ENCODE measurements at places on chromosomes 5 and 9.

GRCh38 chr9:120561709-120562108 is 18.3 kb downstream of the CDK5RAP2 start:
- no peak for DNase-seq

DNA sequence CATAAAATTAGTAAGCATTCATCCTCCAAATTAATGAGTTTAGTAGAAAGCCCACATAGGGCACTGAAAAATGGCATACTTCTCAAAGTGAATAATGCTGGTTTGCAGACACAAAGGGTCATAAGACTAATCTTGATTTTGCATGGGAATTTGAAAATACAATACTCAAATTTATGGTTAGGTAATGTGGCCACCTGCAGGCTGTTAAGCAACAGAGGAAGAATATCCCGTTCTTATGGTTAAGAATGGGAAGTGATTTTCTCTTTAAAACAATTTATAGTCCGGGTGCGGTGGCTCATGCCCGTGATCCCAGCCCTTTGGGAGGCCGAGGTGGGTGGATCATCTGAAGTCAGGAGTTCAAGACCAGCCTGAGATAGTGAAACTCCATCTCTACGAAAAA is 9.4 kb upstream of the PLCXD3 start:
- no peak for DNase-seq

GRCh38 chr5:15001517-15001916 is 129.9 kb upstream of the ANKH start:
- no peak for DNase-seq

DNA sequence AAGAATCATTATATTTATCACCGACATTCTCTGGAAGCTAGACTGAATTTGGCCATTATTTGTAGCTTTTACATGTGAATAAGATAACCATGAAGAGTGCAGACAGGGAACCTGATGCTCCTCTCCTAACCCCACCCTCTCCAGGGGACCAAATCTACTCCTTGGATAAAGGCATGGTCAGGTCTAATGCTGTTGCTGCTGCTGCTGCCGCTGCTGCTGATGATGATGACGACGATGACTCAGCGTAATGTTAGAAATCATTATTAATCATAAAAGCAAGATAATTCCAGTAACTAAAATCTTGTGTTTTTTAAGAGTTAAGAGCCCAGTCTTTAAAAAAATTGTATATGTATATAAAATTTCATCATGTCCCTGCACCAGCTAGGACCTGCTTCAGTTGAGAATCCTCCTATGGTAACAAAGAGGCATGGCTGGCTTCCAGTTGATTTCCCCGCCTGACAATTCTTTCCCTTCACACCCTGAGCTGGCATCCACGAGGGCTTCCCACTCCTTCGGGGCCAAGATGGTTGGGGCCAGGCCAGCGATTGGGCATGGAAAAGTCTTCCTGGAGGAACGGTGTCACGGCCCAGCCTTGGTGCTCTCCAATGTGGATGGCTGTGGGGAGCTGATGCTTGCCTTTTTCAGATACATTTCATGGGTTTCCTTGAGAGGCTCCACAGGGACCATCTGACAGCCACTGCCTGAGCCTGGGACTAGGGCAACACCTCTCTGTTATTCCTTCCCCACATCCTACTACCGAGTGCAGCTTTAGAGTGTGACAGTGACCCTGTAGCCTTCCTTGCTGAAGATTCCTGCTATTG is 400.0 kb downstream of the CTNND2 start:
- DNase-seq, result no peak

DNA sequence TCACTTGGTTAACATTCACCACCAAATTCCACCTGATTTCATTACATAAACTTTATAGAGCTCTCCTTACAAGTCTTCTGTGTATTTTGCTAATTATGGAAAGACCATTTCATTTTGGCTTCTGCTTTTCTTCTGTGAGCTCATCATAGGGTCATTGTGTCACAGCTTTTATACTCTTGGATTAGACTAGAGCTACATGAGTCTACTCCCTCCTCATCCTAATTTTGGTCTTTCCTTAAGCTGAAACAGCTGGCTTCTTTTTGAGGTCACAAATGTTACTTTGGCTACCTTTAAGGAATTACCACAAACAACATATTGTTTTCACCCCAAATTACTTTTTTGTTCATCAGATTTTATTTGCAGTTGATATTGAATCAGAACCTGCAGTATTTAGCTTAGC is 103.0 kb downstream of the NPR3 start:
- DNase-seq, result no peak

- DNase-seq, result no peak
These were observed 39.6 kb downstream of the AGTPBP1 start for GRCh38 chr9:85702191-85702590.

GRCh38 chr5:95283761-95284571 is 928 bp downstream of the MCTP1 start:
- DNase-seq, result no peak

DNA sequence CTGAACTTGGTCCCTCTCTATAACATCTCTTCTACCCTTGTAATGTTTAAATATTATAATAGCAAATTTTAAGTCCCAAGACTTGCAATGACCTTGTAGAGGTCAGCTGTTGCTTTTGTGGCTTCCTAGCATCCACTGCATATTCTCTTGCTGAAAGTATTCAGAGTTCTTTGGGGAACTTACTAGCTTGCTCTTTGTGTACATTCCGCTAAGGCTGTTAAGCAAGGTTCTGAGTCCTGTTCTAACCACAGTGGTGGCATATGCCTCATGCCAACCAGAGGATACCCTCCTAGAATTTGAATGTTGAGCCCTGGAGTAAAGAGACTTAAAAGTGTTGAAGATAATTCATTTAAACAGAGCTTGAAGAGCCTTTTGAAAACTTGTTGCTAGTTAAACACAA is 570.9 kb downstream of the TLE1 start:
- no peak for DNase-seq

DNA sequence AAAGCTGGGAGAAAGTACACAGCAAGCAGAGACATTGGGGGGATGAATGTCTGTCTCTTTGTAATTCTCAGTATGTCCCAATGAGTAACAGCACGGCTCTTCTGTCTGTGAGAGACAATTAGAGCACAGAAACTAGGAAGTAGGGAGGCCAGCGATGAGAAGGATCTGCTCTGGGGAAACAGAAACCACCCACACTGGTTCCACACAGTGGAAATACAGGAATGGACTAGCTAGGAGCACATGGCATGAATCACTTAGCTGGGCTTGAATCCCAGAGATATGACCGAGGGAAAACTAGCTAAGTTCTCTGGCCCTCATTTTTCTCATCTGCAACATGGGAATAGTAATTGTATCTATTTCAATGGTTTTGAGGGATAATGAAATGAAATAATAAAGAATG is 895.9 kb downstream of the TLE4 start:
- no peak for DNase-seq

DNA sequence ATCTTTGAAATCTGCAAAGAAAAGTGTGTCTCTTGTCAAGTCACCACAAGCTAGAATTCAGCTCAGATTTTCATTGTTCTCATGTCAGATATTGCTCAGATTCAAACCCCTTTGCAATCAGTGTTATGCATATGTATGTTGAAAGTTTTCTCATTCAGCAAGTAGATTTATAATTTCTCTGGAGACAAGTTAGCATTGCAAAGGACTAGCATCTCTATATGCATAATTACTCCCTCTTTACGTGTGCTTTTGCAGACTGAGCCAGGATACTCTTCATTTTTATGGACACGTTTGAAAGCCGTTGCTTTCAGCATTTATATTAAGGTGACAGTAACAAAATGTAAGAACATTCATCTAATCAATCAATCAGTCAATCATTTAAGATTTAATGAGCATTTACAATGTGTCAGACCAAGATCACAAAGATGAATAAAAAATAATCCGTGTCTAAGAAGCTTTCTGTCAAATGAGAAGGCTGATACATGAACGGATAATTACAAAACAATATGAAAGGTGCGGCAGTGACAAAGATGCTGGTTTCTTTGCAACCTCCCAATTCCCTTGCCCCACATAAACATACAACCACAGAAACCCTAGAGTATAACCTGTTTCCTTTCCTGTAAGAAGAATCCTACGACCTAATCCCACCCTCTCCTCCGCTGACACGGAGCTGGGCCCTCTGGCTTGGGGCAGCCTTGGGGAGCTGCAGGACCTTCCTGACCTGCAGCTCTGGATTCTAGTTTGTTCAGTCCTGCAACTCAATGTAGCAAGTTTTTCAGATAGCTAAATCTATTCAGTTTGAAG is 14.9 kb downstream of the CFAP95 start:
- DNase-seq, result no peak

- no peak for DNase-seq
These were observed 82.8 kb downstream of the APTX start for GRCh38 chr9:32918628-32919027.

DNA sequence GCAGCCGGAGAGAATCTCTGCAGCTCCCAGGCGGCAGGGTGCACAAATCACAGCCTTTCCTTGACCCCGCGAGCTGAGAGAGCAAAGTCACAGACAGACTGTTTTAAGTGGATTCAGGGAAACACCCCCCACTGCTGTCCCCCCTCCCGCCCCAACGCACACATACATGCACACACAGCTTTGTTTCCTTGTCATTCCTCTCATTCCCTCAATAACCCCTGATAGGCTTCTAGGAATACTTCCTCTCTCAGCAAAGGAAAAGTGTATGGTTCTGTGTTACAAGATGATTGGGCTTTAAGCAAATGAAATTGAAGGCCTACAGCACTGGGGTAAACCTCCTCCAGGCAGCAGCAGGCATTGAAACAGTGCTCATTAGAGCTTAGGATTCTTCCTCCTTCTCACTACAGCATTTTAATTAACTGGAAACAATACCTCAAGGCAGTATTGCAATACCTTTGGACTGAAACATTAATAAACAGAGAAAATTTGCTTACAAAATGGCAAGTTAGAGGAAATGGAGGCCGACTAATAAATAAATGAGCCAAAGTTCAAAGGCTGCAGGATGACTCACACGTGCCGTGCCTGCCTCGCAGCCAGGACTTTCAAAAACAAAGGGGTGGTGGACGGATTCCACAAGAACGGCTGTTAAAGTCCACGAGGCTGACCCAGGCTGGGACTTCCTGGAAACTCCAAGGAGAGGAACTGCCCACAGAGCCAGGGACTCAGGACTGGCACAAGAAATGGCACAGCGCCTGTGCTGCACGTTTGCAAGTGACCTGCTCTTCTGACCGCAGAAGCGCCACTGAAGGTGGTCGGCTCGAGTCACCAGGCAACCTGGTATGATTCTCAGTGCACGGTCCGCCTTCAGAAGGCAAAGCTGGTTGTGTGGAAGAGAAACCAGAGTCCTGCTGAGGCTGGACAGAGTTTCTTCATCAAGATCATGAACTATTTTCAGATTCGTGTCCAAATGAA is 236.2 kb downstream of the SYK start:
- DNase-seq, result no peak

DNA sequence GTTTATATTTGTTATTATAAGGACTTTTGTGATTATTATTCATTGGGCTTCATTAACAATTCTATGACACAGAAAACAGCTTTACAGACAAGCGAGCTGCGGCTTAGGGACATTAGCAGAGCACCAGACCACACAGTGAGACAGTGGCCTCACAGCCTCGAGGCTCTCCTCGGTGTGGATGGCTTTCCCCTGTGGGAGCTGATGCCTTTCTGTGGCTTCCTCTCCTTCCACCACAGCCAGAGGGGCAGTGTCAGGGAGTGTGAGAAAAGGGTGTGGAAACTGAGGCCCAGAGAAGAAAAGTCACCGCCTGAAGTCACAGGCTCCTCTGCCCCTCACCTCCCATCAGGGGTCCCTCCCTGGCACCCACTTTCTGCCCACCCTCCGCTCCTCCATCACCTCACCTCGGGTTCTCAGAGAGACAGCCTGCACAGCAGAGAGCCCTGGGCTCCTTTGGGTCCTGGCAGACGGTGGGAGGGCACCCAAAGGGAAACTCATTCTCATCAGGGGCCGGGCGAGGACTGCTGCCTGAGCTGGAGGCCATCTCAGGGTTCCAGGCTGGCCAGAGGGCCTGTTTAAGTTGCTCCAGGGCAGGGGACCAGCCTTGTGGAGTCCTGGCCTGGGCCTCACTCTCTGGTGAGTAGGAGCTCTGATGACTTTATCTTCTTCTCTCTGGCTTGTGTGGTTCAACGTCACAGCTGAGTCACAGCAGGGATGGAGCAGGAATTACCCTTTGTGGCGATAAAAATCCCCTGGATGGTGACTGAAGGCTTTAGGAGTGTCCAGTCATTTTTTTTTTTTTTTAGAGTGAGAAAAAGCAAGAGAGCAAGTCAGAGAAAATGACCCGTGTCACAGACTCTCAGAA is 830 bp downstream of the TRAF1 start:
- peak; percentile 67 for DNase-seq

DNA sequence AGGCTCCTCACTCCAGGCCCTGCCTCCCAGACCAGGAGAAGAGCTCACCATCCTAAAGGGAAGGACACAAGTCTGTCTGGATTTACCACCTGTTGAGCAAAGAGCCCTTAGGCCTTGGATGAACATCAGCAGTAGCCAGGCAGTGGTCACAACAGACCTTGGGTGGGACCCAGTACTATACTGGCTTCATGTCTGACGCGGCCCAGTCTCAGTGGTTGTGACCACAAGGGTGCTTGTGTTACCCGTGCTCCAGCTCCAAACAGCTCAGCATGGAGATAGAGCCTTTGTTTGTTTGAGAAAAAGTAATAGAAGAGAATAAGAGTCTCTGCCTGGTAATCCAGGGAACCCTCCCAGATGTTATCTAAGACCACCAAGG is 617.4 kb downstream of the BRINP1 start:
- no peak for DNase-seq

- DNase-seq, result no peak
These were observed 50.8 kb downstream of the GABBR2 start for GRCh38 chr9:98657897-98658296.

DNA sequence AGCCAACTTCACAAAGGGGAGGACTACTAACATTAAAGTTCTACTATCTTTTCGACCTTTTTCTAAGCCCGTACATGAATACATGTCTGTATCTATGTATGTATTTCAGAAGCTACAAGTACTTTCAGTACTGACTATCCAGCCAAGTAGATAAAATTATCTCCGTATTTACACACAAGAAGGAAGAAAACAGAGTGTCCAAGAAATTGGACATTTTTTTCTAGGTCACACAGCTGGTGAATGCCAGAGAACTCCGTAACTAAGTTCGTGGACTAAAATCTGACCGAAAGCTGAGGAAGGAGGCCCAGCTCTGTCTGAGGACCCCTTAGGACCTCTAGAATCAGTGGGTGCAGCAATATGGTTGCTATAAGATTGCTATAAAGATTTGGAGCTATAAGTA is 83.4 kb downstream of the MAMDC2 start:
- DNase-seq, result no peak

GRCh38 chr9:37370968-37371563 is 51.4 kb upstream of the GRHPR start:
- no peak for DNase-seq

- no peak for DNase-seq
These were observed 46.6 kb downstream of the ADAM19 start for GRCh38 chr5:157529002-157529401.

GRCh38 chr9:120920806-120921178 is 5.8 kb downstream of the TRAF1 start:
- DNase-seq, result no peak

GRCh38 chr9:123927625-123928532 is 2.0 kb downstream of the DENND1A start:
- no peak for DNase-seq

- DNase-seq, result no peak
These were observed 68.1 kb downstream of the ACTL7B start for GRCh38 chr9:108787690-108788048.

GRCh38 chr9:88508326-88508725 is 26.7 kb upstream of the NXNL2 start:
- no peak for DNase-seq

GRCh38 chr5:59259237-59259636 is 634.3 kb downstream of the PDE4D start:
- no peak for DNase-seq

- DNase-seq, result no peak
These were observed 79.8 kb upstream of the SPATA31D4 start for GRCh38 chr9:81848472-81848871.
